Activated T-cell treated with anti-CD3 and anti-CD28 coated beads, Interleukin-2, amount 50 U/mL, for 24 hours (primary cell): ENCODE measurements at places on chromosomes 12 and 14.
A peak's percentile ranks its signal among the peaks of the same experiment; 100 is the strongest.

DNA sequence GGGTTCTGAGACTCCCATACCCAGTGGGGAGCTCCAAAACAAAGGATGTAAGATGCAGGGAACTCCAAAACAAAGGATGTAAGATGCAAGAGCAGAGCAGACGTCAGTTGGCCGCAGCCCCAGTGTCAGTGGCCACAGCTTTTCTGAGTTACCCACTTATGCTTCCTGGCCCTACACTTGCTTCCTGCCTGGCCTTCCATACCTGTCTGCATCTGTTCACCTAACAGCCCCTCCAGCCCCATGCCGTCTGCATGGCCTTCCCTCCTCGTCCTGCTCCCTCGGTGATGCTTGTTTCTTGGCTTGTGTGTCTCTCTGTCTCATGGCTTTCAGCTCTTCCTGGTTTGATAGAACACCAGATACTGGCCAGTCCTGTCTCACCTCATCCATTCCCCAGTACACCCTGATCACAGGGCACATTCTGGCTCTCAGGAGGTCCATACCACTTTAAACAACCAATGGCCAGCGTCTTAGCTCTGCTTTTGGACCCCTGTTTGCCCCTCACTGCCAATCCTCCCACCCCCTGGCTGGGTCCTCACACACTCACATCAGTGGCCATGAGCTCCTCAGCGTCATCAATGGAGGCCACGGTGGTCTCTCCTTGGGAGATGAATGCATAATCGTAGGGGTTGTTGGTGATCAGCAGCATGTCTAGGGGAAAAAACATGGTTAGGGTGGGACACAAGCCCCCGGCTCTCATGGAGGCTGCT is 5.3 kb downstream of the MYH7 start:
- no peaks in the 10 kb centered on the region for H3K27me3 ChIP-seq
- H3K4me1 ChIP-seq = no peaks in the 10 kb centered on the region
- no peak for DNase-seq

DNA sequence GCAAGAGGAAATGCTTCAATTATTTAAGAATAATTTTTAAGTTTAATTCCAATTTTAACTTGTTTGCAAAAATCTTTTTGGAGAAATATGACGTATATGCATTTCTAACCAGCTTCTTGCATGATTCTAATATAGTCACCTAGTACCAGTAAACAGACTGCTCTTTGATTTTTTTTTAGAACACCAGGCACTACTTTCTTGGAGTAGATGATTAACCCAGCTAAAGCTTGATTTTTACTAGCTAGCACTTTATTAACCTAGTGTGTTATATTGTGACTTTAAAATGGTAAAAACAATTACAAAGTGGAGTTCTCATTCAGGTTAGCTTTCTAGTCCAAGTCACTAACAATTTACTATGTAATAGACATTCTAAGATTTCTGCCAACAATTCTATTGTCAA is 32.6 kb upstream of the FGD4 start:
- no peak overlapping the region for H3K27ac ChIP-seq
- no peak overlapping the region for H3K4me3 ChIP-seq
- no peak for DNase-seq
- H3K4me1 ChIP-seq = no peaks in the 10 kb centered on the region

DNA sequence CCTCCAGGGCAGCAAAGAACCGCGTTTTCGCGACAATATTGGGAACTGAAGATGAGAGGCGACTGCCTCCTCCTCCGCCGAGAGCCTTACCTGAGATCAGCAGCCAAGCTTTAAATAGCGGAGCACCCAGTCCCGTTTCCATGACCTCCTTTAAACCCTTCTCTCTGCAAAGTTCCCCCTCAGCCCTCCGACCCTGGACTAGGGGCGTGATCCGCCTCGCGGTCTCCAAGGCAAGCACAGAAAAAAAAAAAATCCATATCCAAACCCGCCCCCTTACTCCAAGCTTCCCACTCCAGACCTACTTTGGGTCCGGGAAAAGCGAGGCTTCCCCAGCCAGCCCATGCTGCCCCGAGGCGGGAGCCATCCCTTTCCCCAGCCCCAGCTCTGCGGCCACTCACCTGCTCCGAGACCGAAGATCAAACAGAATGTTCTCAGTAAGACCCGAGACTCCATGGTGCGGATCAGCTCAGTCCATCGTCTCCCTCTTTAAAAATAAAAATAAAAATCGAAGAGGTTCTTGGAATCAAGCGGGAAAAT is 630 bp downstream of the NELL2 start:
- peak; percentile 59 for DNase-seq
- peak overlapping the region; percentile 99 for H3K4me3 ChIP-seq
- peaks cover 20% of the 10 kb centered on the region for H3K36me3 ChIP-seq

GRCh38 chr12:58887068-58887467 is 33.2 kb downstream of the LRIG3 start:
- no peaks in the 10 kb centered on the region for H3K4me1 ChIP-seq
- DNase-seq = no peak
- no peaks in the 10 kb centered on the region for H3K36me3 ChIP-seq
- no peak overlapping the region for H3K4me3 ChIP-seq

- H3K4me3 ChIP-seq = no peak overlapping the region
- DNase-seq = no peak
- peaks cover 3% of the 10 kb centered on the region for H3K4me1 ChIP-seq
- peaks cover 22% of the 10 kb centered on the region for H3K27me3 ChIP-seq
- no peaks in the 10 kb centered on the region for H3K36me3 ChIP-seq
Measured at GRCh38 chr12:95705143-95705542, 85.4 kb downstream of the NTN4 start.

DNA sequence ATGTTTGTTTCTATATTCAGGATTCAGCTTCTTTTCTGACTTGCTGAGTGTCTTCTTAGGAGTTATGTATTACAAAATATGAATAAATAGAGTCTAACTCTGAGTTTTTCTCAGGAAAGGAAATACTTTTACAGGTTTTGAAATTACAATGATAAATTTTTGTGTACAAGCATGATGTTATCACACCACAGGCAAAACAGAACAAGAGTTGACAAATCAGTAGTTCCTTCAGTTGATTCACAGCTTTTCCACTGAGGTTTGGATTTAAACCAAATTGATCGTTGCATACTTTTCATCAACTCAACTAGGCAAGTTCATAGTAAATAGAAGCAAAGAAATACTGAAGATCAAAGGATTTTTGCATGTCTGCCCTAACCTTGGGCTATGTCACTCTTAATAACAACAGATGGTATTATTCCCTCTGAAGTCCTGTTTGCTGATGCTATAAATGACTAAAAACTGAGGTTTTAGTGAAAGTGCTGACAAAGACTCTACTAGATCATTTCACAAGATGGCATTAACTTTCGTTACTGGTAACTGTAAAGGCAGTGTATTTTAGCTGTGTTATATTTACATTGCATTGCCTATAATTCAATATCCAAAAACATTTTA is 520.2 kb downstream of the FLRT2 start:
- H3K27ac ChIP-seq = no peak overlapping the region
- H3K4me1 ChIP-seq = peaks cover 1% of the 10 kb centered on the region
- DNase-seq = no peak
- H3K27me3 ChIP-seq = no peaks in the 10 kb centered on the region
- peaks cover 4% of the 10 kb centered on the region for H3K36me3 ChIP-seq

GRCh38 chr12:124523071-124523470 is 44.3 kb downstream of the NCOR2 start:
- peak overlapping the region; percentile 8 for H3K27ac ChIP-seq
- H3K36me3 ChIP-seq = peaks cover 30% of the 10 kb centered on the region
- no peaks in the 10 kb centered on the region for H3K27me3 ChIP-seq
- DNase-seq = no peak

- no peaks in the 10 kb centered on the region for H3K4me1 ChIP-seq
- H3K4me3 ChIP-seq = no peak overlapping the region
- no peaks in the 10 kb centered on the region for H3K27me3 ChIP-seq
- H3K27ac ChIP-seq = no peak overlapping the region
Measured at GRCh38 chr14:101110729-101111619, 207.5 kb upstream of the RTL1 start.

DNA sequence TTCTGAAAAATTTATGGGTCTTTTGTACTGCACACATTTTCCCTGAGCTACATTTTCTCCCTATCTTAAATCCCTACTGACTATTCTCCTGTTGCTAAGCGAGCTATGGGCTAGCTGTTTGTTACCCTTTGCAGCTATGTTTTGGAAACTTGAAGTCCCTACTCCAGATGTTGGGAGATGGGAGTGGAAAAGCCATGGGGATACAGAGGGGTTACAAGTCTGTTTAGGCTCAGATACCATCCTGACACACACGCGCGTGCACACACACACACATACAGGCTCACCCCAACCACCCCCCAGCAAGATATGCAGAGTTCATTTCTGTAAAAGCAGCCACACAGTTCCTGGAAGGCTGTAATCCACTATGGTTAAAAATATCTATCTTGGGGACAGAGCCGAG is 15.8 kb downstream of the ATP5MC2 start:
- no peaks in the 10 kb centered on the region for H3K4me1 ChIP-seq
- H3K36me3 ChIP-seq = peaks cover 46% of the 10 kb centered on the region

- H3K27me3 ChIP-seq = peaks cover 17% of the 10 kb centered on the region
- DNase-seq = no peak
- H3K4me3 ChIP-seq = no peak overlapping the region
- H3K36me3 ChIP-seq = no peaks in the 10 kb centered on the region
- no peaks in the 10 kb centered on the region for H3K4me1 ChIP-seq
Measured at GRCh38 chr12:5567016-5567725, 135.3 kb downstream of the NTF3 start.

DNA sequence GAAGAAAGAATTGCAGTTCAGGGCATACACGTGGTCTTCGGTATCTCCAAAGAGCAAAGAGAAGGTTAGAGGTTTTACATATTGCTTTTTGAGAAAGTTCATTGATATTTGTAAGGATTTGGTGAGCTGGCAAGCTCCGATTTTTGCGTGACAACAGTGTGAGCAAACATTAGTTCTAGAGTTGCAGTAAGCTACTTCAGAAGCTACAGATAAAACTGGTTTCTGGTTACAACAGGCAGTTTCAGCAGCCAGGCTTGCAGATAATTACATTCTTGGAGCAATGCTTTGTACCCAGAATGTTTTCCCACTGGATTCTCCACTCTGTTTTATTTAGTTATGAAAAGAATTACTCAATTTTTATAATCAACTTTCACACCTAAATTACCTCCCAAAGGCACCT is 28.2 kb downstream of the KLRK1 start:
- H3K4me1 ChIP-seq = peaks cover 17% of the 10 kb centered on the region
- H3K4me3 ChIP-seq = no peak overlapping the region
- no peak overlapping the region for H3K27ac ChIP-seq
- H3K27me3 ChIP-seq = no peaks in the 10 kb centered on the region
- DNase-seq = no peak
- H3K36me3 ChIP-seq = peaks cover 33% of the 10 kb centered on the region

DNA sequence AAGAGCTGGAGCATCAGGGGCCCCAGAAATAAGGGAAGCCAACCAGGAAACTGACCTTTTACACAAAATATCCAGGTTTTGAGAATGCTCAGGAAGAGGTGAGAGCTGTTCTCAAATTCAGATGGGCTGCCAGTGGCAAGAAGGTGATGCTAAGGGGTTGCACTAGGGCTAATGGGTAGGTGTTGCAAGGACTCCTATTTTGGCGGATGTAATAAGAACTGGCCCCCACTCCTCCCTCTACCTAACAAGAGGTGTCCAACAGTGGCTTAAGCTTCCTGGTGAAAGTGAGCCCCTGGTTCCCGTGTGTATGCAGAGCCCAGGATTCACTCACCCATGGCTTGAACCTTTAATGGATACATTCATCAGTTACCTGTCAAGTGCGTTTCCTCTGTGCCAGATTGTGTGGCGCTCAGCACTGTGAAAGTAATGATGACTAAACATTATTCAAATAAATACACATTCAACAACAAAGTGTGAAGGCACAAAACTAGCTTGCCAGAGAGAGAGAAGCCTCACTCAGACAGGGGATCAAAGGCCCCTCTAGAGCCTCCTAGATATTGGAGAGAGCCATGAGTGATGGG is 705 bp upstream of the CHGA start:
- H3K4me1 ChIP-seq = peaks cover 3% of the 10 kb centered on the region
- no peak overlapping the region for H3K27ac ChIP-seq
- DNase-seq = no peak
- no peak overlapping the region for H3K4me3 ChIP-seq
- H3K27me3 ChIP-seq = peaks cover 59% of the 10 kb centered on the region

- DNase-seq = no peak
- no peaks in the 10 kb centered on the region for H3K36me3 ChIP-seq
- peaks cover 3% of the 10 kb centered on the region for H3K27me3 ChIP-seq
- H3K27ac ChIP-seq = no peak overlapping the region
Measured at GRCh38 chr14:54085841-54086240, 129.2 kb upstream of the BMP4 start.

- DNase-seq = no peak
- no peaks in the 10 kb centered on the region for H3K4me1 ChIP-seq
- H3K4me3 ChIP-seq = no peak overlapping the region
- no peaks in the 10 kb centered on the region for H3K27me3 ChIP-seq
- H3K27ac ChIP-seq = no peak overlapping the region
Measured at GRCh38 chr14:40525314-40525713, 1081.4 kb upstream of the LRFN5 start.

GRCh38 chr12:59077575-59078426 is 157.5 kb upstream of the LRIG3 start:
- H3K36me3 ChIP-seq = no peaks in the 10 kb centered on the region
- peaks cover 2% of the 10 kb centered on the region for H3K27me3 ChIP-seq
- H3K27ac ChIP-seq = no peak overlapping the region
- H3K4me3 ChIP-seq = no peak overlapping the region

DNA sequence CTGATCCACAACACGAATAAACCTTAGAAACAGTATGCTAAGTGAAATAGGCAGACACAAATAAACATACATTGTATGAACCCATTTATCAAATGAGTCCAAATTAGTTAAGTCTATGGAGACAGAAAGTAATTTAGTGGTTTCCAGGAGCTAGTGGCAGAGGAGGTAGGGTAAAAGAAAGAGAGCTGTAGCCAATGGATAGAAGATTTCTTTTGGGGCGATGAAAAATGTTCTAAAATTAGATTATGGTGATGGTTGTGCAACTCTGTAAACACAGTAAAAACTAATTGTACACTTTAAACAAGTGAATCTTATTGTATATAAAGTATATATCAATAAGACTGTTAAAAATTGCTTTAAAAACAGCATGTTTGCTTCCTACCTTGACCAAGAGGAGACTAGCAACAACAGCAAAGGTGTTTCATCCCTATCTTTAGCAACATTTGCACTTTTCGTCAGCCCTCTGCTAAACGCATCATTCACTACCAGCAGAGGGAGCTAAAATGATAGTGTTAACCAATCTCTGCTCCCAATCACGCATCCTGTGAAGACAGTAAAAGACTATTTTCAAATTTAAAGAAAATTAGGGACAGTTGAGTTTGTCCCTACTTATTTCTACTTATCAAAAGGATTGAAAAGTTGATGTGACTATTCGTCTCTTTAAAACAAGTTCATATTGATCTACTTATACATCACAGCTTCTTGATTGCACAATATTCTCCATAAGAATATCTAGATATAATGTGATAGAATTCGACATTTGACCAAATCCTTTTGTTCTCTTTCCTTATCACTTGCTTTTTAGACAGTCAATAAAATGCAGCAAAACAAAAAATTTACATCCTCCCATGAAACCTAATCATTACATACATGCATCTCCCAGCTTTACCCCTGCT is 24.0 kb upstream of the LGR5 start:
- H3K36me3 ChIP-seq = no peaks in the 10 kb centered on the region
- DNase-seq = no peak
- no peak overlapping the region for H3K27ac ChIP-seq
- H3K27me3 ChIP-seq = peaks cover 7% of the 10 kb centered on the region
- no peak overlapping the region for H3K4me3 ChIP-seq
